ENCODE measurements at places on chromosomes 12 and 14. TPM values are rescaled to one million over a fixed set of nuclear protein-coding genes. Genes with fewer than 3 reads are reported as not detected.

RGS6 gene
- total RNA-seq, result not detected

NANOG gene
- total RNA-seq, result not detected

SLC35E3 gene
- total RNA-seq, result 5.0 TPM

COX8C gene
- total RNA-seq, result not detected

PCED1B gene
- total RNA-seq, result 0.38 TPM

TTLL5 gene
- 56.2 TPM for total RNA-seq

PLA2G1B gene
- not detected for total RNA-seq

CCDC175 gene
- not detected for total RNA-seq

DNAH10 gene
- under 0.01 TPM for total RNA-seq
